Activated CD8-positive, alpha-beta memory T cell treated with anti-CD3 and anti-CD28 coated beads, Interleukin-2, amount 50 U/mL, for 48 hours (primary cell): ENCODE measurements at places on chromosomes 4 and X.
A peak's percentile ranks its signal among the peaks of the same experiment; 100 is the strongest.

GRCh38 chr4:82213485-82214417 is 160.0 kb downstream of the HNRNPD start:
- DNase-seq, result no peak

GRCh38 chr4:119643306-119644042 is 14.9 kb upstream of the PDE5A start:
- DNase-seq, result no peak

DNA sequence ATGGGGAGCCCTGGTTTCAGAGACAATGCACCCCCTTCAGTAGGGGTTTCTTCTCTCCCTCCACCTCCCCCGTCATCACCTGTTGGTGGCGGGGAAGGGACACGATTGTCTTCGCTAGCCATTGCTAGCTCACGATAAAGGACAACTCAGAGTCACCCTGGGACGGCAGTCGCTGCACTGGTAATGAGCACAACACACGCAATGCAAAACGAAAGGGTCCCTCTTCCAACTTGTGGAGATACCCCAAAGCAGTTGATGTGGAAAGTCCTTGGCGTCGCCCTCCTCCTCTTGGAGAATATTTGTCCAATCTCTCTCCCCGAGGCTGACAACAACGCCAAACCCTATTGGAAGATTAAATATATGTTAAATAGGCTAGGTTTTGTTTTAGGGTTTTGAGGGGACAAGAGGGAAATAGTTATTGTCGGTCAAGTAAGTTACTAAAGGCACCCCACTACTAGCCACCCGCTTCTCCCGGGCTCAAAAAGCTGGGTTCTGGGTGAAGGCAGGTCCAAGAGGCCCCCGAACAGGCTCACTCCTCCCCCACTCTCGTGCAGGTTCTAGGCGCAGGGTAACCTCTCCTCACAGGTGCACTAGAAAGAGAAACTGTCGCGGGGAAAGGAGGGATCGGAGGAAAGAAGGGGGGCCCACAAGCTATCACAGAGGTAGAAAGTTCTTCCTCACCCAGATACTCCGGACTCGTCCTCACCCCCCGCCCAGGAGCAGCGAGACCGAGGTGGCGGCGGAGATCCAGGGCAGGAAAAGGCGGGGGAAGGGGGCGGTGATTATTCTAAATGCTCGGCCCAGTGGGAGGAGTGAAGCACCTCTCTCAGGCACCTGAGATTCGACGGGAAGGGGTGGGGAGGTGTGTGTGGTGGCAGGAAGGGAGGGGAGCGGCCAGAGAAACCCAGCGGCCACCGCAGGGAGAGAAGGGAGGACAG is at the start of gene LRBA:
Gene LRBA (minus strand): TSS at position 764 of the 938 bp plus-strand sequence. CDS start 642 bp downstream, at position 122.
- peak; percentile 88 for DNase-seq

DNA sequence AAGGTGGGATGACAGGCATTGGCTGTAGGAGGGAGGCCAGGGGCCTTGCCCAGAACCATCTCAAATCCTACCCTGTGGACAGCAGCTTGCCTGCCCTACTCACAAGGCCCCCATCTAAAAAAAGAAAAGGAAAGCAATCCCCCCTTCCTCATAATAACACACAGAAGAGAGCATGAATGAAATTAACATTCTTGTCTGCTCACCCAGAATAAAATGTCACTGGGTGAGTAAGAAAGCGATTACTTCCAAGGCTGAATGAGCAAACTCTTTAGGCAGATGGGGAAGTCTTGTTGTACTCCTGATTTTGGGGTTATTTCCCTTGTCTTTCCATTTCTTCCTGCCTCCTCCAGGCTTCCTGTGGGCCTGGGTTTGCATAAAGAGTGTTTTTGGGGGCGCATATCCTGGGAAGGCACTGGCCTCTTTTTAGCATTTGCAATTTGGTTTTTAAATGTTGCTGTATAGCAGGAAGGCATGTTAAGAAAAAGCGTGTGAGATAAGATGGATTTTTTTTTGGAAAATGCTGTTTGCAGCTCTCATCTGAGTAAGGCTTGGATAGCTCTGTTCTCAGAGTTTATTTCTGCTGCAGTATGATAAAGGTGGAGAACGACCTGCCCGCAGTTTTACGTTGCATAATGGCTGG is 248.3 kb upstream of the GATB start:
- DNase-seq, result no peak

DNA sequence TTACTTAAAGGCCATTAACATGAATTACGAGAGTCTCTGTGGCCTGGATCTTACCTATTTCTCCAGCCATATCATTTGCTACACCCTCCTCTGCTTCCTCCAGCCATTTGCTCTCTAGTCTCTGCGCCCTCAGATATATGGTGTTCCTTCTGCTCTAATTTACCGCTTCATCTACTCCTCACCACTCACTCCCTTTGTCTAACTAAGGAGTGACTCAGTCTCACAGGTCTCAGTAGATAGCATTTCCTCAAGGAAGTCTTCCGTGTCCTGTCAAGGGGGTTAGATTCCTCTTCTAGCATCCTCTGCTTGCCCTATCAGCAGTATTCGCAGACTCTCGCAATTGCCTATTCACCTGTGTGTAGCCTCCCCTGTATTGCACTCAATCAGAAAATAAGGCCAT is 892.1 kb upstream of the INTU start:
- no peak for DNase-seq

DNA sequence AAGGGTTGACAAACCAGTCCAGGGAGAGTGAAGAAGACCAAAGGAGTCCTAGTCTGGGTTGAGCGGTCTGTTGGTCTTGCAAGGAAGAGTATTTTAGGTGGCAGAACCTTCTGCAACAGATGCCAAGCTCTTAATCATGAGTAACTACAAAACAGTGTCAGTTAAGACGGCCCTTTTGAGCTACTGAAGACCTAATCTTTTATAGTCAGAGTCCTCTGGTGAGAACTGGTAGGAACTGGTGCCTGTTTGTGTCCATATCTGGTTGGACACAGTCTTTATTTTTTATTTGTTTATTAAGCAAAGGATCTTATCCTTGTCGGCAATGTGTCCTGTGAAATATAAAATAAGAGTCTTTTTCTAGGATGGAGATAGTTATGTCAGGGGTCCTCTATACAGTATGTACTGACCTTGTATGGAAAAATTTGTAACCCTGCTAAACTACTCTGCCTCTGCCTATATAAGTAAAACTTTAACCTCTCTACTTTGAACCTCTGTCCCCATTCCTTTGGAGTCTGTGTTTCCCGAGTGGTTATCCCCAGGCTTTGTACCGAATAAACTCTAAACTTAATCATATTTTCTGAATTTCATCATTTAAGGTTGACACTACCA is 47.1 kb downstream of the FAM13A start:
- DNase-seq, result no peak

GRCh38 chr4:111115881-111116280 is 493.0 kb upstream of the PITX2 start:
- DNase-seq, result no peak

- no peak for DNase-seq
Observed at GRCh38 chrX:140608111-140608510, 101.4 kb upstream of the LINC00632 start.

DNA sequence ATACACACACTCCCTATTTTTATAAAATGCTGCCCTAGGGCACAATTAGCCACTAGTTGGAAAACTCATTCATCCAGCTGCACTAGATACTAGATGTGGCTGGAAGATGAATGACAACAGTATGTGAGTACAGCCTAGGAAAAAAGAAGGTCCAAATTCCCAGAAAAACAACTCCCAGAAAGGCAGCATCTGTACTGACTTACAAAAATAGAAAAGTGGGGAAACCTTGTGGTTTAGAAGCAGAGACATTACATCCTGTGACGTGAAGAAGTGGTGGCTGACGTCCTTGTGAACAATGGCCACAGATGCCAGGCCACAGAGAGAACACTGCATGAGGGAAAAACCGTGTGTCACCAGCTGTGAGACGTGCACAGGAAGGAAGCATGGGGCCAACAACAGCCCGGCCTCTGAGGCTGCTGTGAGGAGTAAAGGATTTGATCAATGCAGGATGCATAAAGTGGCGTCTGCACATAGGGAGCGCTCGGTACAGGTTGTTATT is 81.2 kb downstream of the SPRY1 start:
- peak; percentile 68 for DNase-seq

DNA sequence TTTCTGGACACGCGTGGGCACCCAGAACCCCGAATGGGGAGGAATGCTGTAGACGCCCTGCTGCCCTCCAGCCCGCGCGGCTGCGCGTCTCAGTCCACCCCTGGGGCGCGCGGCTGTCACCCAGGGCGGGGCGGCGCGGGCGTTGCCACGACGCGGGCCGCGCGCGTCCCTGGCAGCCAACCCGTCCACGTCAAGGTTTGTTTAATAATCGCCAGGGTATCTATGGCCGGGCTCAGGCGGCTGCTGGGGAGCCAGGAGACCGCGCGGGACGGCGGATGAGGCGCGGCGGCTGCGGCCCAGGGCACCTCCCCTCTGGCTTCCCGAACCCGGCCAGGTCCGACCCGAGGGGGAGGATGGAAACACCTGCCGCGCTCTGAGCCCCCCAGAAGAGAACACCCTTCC is at the start of gene SPATA18:
Gene SPATA18 (plus strand): TSS at position 92 of the 402 bp plus-strand sequence. CDS start 401 bp downstream, outside the sequence.
- peak; percentile 48 for DNase-seq

GRCh38 chr4:147683717-147684700 is at the start of gene PRMT9:
Gene PRMT9 (minus strand): TSS chr4:147684163. CDS start chr4:147683987, 176 bp downstream.
- DNase-seq, result peak; percentile 94

DNA sequence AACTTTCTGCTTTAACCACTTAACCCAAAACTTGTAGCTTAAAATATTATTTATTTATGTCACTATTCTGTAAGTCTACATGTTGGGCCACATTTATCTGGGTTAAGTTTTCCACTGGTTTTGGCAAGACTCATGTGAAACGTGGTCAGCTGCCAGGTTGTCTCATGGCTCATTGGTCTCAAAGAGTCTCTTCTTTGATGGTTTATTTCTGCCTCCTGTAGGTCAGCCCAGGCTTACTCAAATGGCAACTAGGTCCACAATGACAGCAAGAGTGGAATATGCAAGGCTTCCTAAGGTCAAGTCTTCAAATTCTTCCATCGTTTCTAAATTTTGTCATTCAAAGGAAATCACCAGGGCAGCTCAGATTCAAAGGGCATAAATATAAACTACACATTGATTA is 828.7 kb downstream of the PCDH7 start:
- no peak for DNase-seq
